ENCODE measurements at places on chromosomes 6 and 20.

- no peak for DNase-seq
Observed at GRCh38 chr6:136920216-136920615, 1.9 kb upstream of the SLC35D3 start.

- DNase-seq, result peak; percentile 58
Observed at GRCh38 chr6:53703047-53703446, 37.5 kb upstream of the KLHL31 start.

GRCh38 chr20:34507702-34508413 is 8.4 kb upstream of the DYNLRB1 start:
- no peak for DNase-seq

DNA sequence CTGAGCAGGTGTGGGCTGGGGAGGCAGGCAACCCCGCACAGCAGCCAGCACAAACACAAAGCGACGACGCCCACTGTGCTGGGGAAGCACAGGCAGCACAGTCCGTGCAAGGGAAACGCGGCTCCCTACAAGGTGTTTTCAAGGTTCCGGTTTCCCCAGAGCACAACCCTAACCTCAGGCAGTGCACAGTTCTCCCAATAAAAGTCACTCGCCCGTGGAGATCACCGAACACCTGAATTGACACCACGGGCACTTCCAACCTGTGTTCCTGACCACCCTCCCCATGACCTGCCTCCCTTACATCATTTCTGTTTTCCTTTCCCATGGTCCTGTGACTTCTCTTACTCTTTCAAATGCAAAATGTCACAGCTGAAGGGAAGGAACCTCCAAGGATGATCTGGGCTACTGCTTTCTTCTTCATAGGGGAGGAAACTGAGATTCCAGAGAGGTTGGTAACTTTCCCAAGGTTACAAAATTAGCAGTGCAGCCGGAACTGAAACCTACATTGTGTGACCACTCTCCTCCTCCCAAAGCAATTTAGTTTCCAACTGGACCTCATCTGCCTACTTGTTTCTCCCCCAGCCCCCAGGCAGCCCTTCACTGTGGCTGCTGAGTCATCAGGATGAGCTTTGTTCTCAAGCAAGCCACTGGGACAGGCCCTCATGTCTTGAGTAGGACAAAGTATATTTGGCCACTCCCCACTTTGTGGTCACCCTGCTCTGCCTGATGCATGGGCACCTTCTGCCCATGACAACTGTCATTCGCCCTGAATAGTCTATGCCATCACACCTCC is 125.3 kb downstream of the ATXN1 start:
- DNase-seq, result no peak

DNA sequence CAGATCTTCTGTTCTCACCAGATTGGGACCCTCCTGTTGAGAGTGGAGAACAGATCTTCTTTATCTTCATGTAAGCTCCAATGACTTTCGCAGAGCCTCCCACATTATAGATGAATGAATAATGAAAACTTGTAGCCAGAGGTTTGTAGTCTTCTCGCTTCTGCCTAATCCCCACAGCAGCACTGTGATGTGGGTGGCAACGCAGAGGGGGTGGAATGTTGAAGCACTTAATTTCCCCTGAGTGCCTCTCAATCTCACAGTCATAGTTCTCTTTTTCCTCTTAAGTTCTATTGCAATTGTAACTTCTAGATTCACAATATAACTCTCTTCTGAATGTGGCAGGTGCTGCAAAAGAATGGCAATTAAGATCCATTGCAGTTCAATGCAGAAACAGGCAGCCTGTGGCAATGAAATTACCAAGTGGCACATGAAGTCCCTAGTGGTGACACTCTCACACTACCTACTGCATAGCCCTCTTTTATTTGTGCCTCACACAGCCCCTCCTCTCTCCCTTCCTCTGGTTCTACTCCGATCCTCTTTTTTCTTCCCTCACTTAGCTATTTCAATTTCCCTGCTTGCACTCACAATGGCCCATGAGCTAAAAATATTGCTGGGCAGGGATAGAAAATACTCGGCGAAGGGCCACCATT is 281.9 kb downstream of the UBE3D start:
- DNase-seq, result peak; percentile 15

GRCh38 chr6:129475477-129476247 is 234.3 kb downstream of the ARHGAP18 start:
- DNase-seq, result peak; percentile 50

DNA sequence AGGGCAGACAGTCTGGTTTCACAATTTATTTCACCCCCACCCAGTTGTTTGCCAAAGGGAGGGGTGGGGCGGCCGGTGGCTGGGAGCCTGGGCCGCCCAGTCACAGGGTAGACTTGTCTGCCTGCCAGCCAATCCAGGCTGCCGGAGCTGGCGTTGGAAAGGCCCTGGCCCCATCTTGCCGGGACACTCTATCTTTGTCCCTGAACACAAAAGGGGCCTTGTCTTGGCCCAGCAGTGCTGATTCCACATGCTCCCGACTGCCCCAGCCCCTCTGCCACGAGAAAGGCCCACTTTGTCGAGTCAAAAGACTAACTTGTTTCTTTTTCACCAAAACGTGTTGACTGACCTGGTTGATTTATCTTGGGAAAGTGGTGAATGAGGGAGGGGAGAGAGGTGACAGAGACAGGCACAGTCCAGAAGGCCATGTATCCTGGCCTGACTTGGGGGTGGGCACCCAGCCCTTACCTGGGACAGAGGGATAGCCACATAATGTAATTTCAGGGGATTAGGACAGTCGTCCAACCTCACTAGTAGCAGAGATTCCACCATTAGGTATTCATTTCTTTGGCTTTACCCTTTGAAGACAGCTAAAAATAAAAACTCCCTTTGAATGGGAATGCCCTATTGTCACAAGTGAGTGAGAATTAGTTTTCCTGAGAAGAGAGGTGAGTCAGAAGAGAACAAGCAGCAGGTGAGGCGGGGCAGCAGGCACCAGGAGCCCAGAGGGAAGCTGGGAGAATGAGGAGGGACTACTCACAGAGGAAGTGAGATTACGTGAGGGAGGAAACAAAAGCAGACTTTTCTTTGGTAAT is 67.0 kb upstream of the SIRPA start:
- DNase-seq, result no peak

GRCh38 chr20:6044115-6044514 is 9.7 kb downstream of the LRRN4 start:
- no peak for DNase-seq

DNA sequence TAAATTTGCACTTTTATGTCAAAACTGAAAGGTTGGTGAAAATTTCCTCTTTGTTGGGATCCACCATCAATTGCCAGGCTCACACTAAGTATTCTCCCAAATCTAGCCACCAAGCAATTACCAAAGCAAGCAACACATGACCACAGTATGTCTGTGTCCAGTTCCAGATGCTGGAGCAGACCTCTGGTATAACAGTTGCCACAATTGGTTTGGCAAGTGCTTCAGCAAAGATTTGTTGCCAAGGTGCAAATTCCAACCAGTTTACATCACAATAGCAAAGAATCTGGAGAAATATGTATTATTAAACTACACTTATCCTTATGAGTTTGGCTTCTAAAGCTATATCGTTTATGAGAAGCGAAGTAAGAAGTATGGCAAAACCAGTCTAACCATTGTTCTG is 6.4 kb downstream of the GTF2H5 start:
- DNase-seq, result no peak
